ENCODE measurements at places on chromosomes 3 and 15.

- DNase-seq, result no peak
These were observed 28.4 kb downstream of the CD200R1L start for GRCh38 chr3:112818289-112818688.

- no peak for DNase-seq
These were observed 313.5 kb downstream of the RPLP1 start for GRCh38 chr15:69766156-69766555.

DNA sequence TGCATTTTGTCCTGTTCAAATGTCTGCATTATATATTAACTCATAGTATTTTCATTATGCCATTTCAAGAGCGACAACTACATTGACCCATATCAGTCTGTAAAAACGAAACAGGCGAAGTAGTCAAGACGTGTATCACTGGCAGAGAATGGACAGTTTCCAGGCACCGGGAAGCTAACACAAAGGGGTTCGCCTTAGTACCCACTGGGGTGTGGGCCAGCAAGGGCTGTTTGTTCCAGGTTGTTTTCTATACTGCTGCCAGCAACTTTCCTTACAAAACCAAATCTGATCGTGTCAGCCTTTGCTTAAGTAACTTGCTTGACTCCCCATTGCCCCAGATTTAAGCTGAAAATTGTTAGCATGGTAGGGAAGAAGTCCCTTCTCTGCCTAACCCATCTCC lies 87.1 kb downstream of the CGNL1 start:
- DNase-seq, result no peak

DNA sequence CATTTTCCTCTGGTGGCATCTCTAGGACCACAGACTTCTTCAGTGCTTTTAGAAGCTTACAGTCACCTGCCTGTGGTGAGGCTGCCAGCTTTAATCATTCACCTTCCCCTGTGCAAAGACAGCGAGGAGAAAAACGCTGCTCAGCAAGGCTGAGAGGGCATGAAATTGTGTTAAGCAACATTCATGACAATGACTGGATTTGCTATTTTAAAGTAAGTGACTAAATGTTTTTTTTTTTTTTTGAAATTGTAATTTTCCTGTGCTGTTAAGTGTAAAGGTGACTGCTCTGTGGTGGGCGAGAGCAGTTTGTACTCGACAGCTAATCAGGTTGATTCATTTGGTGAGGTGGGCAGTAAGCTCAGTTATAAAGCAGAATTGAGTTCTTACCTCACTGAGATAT lies 240.4 kb downstream of the NSUN3 start:
- no peak for DNase-seq

- no peak for DNase-seq
These were observed 54.2 kb downstream of the MSL2 start for GRCh38 chr3:136141891-136142290.

DNA sequence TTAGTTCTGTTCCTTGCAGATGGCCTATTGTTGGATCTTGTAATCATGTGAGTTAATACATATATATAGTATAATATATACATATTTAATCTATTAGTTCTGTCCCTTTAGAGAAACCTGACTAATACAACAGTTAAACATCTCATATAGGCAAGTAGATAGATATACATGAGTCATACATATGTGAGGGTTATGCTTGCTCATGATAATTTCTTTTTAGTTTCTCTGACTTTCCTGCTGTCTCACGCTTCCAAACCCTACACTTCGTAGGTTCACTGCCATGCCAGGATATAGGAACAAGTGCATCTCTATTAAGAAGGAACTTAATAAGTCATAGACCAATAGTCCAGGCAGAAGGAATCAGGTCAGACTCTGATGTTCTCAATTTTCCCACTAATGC lies 16.8 kb upstream of the CLDN16 start:
- DNase-seq, result no peak

DNA sequence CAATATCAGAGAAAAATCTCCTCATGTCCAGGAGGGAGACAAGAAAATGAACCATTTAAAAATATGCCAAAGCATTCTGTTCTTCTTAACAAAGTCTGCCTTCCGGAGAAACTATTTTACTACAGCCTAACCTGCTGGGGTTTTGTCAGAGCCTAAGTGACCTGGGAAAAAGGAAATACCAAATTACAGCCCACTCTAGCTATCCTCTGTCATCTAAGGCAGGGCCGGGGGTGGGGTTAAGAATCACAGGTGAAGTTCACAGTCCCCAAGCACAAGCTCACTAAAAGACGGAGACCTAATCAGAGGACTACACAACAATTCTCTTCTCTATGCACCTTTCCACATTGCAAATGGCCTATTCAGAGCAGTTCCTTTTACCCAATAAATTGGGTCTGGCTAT lies 116.6 kb downstream of the TRIM42 start:
- no peak for DNase-seq

- no peak for DNase-seq
These were observed 36.5 kb downstream of the ALS2CL start for GRCh38 chr3:46656778-46657556.

GRCh38 chr3:61008998-61009380 lies 242.3 kb downstream of the FHIT start:
- no peak for DNase-seq

DNA sequence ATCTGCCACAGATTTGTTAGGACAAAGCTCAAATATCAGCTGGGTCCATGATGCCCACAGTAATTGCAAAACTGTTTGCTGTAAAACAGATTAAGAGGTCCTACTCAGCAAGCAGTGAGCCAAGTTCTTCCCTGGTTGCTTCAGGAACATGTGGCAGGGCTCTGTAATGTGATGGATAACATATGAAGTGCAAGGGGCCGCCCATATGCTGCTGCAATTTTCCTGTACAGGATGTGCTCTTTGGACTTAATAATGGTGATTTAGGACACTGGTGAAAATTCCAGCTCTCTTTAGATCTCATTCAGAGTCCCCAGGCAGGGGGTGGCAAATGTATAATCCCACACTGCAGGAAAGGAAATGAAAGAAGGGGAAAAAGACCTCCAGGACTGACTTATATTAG lies 289.4 kb downstream of the LSAMP start:
- no peak for DNase-seq

- no peak for DNase-seq
These were observed 97.1 kb downstream of the CPN2 start for GRCh38 chr3:194254040-194254439.

DNA sequence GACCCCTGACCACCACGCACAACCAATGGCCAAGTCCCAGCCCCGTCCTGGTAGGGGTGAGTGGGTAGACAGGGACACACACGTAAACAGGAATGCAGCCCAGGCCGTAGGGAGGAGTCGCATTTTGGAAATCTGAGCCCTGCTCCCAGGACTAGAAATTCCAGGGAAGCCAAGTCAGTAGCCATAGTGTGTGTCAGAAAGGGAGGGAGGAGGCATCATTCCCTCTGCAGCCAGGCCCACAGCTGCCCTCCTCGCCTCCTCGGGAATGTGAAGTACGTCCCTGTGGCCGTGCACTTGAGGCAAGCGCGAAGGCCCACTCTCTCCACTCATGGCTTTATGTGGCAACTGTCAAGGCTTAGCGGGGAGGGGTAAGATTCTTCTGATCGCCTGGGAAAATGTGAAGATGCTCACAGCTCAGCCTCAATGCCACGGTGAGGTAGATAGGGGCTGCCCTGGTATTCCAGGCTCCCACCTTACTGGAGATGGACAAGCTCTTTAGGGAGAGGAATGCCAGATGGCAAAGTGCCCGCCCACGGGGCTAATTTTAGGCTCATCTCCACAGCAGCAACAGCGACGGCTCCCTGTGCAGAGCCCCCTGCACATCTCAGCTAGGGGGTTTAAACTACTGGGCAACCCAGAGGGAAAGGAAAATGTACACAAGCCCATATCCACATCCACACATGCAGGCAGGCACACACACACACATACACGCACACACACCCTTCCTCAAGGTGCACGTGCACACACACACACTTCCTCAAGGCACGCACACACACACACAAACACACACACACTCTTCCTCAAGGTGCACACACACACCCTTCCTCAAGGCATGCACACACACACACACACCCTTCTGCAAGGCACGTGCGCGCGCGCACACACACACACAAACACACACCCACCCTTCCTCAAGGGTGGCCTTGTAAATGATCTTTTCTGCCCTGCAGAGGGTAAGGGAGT lies 65.5 kb downstream of the ADCY5 start:
- no peak for DNase-seq

GRCh38 chr15:99248000-99248715 lies 1.2 kb downstream of the TTC23 start:
- DNase-seq, result no peak

GRCh38 chr3:12734960-12735359 lies 24.1 kb downstream of the TMEM40 start:
- DNase-seq, result no peak

DNA sequence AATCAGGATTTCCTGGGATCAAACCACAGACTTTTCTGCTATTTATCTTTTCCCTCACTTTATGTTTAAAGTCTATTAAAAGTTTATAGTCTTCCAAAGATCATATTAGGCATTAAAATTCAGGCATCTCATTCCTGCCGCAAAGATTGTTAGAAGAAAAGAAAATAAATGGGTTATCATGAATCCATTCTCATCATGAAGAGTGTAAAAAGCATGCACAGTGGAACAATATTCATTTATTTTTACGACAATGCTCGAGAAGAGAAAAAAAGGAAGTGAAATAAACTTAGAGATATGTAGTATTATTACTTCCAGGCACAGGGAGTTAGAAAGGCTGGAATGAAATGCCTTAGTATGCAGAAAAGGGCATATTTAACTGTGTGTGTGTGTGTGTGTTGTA lies 213.7 kb upstream of the PLSCR5 start:
- no peak for DNase-seq

- no peak for DNase-seq
These were observed 109.2 kb downstream of the MYO5A start for GRCh38 chr15:52419494-52419893.

DNA sequence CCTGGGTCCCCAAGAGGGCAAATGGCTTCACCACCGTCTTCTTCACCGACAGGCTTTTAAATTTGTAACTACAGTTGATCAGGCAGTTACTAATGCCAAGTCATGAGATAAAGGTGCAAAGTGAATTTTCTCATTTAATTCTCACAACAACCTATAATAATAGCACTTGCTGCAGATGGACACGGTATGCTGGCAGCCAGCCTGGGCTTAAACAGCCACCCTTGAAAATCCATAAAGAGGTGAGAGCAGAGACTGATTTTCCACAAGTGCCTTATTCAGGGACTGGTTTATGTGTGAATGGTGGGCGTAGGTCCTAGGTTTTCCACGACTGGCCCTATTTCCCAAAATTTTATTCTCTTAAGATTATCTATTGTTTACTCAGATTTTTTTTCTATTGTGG lies 117.8 kb downstream of the RAB11A start:
- DNase-seq, result no peak

GRCh38 chr3:31575448-31575847 lies 42.7 kb downstream of the STT3B start:
- DNase-seq, result no peak

GRCh38 chr15:101615986-101616848 lies 36.0 kb downstream of the TM2D3 start:
- no peak for DNase-seq

DNA sequence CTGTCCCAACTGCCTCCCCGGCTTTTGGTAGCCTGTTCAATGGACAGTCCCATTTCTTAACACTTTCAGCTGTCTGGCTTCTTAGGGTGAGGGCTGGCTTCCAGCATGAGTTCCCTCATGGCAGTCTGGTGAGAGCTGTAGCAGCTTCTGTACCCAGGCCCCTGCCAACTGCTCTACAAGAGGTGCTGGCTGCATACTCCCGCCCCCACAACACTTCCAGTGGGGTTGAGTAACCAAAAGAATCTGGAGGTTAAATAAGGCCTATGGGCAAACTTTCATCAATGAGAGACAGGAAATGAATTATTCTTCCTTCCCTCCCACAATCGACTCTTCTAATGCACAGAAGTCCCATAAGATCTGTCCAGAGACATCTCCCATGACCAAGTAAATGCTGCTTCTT lies 145.0 kb downstream of the NEK10 start:
- no peak for DNase-seq

GRCh38 chr15:57017024-57017423 lies 98.6 kb downstream of the TCF12 start:
- DNase-seq, result no peak

DNA sequence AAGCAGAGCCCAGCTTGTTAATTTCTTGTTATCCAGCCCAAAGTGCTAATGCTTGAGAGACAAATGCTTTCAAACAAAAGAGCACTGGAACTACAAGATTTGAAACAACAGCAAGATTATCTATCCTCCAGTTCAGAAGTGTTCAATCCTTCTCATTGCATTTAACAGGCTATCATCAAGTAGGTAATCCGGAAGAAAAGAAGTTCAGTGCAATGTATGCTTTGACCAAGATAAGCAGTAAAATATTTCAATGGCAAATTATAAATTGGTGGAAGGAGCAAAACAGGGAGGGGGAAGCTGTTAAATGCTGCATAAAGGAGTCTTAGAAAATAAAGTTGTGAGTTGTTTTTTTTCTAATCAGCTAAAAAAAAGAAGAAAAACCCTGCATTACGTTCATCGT lies 8.8 kb downstream of the LRIG1 start:
- no peak for DNase-seq

GRCh38 chr15:56804279-56804678 lies 71.0 kb upstream of the ZNF280D start:
- DNase-seq, result no peak

DNA sequence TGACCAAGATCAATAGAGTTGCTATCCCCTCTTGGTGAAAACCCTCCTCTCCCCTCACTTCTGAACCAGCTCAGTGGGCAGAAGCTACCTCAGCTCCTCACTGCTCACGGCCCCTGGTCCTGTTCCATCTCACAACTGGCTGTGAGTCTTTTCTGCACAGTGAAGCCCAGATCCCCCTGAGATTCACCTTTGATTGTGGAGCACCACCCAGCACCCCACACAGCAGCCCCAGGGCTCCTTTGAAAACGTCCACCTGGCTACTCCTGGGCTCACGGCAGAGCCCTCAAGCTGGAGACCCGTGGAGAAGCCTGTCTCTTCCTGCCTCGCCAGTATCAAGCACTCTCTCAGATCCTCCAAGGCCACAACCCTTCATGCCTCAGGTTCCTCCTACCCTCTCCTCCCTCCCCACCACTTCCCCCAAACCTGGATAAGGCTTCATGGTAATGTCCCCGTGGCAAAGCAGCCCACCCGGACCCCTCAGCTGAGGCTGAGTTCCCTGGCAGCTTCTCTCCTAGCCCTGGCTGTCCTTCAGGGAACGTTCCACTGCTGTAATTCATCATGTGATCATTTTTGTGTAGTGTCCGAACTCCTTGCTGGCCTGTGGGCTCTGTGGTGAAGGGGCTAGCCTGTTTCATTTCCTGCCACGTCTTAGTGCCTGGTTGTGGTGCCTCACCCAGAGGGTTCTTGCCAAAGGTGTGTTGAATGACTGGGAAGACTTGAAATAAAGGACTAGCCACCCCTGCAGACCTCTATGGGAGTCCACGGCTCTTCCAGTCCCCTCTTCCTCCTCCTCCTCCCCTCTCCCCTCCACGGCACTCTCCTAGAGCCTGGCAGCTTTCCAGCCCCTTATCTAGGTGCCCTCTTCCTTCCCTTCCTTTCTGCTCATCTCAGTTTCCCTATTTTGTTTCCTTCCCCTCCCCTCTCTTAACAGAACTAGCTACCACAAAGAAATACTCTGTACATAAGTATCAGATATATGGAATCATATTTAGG lies 44.5 kb downstream of the KY start:
- no peak for DNase-seq
